ENCODE measurements at places on chromosomes 1 and 21.

GRCh38 chr1:1901641-1902294, 10.9 kb upstream of the GNB1 start:
- DNase-seq, result no peak

- no peak for DNase-seq
Measured at GRCh38 chr1:56512724-56513494, 66.5 kb downstream of the PLPP3 start.

GRCh38 chr21:34337741-34338140, 26.1 kb upstream of the KCNE2 start:
- DNase-seq, result no peak

- DNase-seq, result no peak
Measured at GRCh38 chr1:114585231-114585630, 3.8 kb upstream of the BCAS2 start.

- no peak for DNase-seq
Measured at GRCh38 chr1:110308247-110308646, 30.9 kb upstream of the RBM15 start.

DNA sequence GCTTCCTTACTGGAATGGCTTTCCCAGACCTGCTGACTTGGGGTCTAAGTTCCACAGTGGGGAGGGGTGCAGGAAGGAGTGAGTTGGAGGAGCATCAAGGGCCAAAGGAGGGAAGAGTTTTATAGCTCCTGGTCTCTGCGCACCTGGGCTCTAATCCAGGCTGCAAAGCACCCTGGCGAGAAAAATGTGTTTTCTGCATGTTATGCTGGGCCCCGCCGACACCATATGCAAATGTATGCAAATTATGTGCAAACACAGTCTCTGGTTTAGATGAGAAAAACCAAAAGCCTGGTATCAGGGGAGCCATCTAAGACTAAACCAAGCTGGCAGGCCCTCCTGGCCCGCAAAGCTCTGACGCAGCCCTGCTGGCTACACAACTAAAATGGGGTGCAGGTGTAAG, 95.0 kb downstream of the VWA5B1 start:
- DNase-seq, result no peak

DNA sequence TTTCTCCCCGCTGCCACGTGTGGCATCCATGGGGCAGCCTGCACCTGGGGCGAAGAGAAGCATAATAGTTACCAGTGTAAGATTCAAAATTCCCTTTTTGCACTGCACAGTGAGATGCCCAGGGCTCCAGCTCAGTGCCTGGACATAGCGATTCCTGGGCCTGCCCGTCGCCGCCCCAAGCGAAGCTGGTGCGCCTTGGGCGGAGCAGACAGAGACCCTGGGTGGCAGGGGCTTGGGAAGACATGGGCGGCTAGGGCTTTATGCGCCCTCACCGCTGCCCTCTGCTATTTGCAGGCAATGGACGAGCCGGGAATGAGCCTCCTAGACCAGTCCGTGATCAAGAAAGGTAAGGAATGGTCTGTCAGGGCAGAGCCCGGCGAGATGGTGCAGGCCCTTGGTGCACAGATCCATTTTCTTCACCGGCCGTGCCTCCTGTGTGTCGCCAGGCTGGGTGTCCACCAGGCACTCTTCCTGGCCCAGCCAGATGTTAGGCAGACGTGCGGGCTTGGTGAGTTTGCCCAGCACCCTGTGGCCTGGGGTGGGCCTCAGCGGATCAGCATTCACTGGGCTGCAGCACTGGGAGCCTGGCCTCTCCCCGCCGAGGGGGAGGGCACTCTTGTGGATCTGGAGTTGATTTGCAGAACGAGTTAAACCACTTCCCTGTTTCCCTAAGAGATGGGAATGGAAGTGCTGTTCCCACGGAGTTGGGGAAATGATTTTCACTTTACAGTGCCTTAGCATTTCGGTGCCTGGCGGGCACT, 1.7 kb downstream of the TFAP2E start:
- DNase-seq, result no peak

DNA sequence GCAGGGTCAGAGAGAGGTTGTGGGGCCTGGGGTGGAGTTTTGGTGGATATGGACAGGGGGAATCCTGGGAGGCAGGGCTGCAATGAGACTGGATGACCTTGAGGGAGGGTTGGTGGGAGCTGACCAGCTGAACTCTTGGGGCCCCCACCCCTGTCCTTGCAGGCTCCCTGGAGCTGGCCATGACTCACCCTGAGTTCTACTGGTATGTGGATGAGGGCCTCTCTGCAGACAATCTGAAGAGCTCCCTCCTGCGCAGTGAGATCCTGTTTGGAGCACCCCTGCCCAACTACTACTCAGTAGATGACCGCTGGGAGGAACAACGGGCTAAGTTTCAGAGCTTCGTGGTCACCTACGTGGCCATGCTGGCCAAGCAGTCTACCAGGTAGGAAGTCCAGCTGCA, 23.6 kb downstream of the DISP3 start:
- no peak for DNase-seq

GRCh38 chr1:57188168-57188567, 222.4 kb upstream of the C8B start:
- no peak for DNase-seq

DNA sequence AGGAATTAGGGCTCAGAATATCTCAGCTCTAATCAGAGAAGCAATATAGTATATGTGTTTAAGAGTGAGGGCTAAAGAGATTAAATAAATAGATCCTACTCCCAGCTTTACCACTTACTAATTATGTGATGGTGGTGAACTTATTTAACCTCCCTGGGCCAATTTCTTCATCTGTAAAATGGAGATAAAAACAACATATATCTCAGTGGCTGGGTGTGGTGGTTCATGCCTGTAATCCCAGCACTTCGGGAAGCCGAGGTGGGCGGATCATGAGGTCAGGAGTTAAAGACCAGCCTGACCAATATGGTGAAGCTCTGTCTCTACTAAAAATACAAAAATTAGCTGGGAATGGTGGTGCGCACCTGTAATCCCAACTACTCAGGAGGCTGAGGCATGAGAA, 135.2 kb downstream of the SLC44A5 start:
- DNase-seq, result no peak

DNA sequence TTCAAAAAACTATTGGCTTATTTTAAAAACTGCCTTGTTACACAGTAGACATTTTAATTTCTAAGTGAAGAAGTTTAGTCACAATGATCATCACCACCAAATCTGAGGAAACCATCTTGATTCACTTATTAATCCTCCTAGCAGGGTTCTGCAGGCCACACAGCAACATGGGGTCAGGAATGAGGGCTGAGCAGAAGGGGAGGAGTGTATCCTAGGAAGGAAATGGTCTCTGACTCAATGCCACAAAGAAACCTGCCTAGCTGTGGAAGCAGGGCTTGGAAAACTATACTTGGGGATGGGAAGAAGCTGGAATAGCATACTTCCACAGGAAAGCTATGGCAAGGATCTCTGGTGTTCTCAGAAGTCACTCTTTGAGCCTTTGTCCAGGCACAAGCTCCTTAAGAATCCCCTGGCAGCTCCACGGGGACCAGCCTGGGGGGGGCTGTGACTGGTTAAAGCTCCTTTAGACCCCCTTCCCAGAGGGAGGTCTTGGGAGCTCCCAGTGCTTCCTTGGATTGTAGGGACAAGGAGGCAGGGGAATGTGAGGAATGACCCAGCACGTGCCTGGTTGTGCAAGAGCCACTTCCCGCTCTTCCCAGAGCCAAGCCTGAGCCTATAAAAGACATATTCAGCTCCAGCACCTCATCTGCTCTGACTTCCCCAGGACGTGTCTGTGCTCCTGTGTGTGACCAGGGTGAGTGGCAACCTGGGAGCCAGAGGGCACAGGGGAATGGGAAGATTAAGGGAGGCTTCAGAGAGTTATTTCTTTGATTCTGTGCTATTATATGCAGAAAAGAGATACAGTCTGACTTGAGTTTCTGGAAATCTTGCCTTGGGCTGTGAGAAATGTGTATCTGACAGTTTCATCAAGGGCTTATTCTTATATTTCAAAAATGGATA, at the start of gene LCE2A:
Gene LCE2A (plus strand): TSS at position 645 of the 900 bp plus-strand sequence. CDS start 557 bp downstream, outside the sequence.
- DNase-seq, result no peak

GRCh38 chr1:23449306-23449705, 24.8 kb upstream of the TCEA3 start:
- no peak for DNase-seq

DNA sequence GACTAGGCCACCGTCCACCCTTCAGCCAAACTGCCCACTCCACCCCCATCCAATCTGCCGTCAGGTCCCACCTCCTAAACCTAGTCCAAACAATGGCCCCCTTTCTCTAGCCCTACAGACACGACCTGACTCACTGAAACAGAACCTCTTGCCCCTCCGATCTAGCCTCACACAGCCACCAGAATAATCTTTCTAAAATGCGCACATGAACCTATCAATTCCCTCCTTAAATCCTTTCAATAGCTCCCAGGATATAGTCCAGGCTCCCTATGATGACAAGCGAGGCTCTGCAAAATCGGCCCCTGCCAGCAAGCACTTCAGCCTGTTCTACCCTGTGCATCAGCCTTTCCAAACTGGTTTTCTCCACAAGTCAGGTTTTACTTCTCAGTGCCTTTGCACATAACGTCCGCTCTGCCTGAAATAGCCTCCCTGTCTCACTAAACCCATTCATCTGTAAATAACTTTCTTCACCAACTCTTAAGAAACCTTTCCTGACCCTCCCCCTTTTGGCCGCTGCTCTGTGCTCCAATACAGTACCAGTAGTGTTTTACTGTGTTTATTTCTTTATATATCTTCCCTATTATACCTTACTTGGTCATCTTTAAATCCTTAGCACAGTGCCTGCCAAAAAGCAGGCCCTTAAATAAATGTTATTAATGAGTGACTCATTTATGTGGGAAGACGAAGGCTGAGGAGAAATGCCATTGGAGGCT, 9.0 kb upstream of the CDC20 start:
- DNase-seq, result peak; percentile 40

DNA sequence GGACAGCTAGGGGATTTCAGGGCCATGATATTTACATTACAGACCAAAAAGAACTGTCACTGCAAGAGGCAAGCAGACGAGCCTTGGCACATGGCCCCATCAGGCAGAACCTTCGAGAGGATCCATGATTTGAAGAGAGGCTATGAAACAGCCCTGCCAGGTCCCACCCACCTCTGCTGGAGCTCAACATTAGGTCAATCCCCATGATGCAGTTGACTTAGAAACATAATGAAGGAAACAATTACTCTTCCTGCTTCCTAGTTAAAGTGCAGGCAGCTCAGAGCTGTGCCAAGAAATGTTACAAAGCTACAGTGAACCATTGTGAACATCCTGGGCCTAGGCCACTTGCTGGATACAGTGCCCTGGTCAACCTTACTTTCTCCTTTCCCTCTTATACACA, 41.7 kb upstream of the PTCH2 start:
- DNase-seq, result no peak

DNA sequence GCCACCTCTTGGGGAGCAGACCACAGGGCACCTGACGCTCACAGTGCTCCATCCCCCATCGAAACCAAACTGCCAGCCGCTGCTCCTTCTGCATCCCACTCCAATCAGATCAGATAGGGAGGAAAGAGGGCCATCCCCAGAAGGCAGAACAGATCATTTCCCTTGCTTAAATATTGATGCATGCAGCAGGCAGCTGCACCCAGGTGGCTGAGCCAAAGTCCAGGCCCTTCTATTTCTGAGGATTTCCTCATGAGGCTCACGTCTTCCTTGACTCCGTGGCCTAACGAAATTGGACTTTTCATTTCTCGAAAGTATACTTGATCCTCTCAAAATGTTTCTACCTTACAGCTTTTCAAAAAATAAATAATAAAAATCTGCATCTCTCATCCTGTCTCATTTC, 239.2 kb downstream of the ATG4C start:
- DNase-seq, result no peak

GRCh38 chr1:223153177-223154119, 10.4 kb upstream of the TLR5 start:
- DNase-seq, result no peak

DNA sequence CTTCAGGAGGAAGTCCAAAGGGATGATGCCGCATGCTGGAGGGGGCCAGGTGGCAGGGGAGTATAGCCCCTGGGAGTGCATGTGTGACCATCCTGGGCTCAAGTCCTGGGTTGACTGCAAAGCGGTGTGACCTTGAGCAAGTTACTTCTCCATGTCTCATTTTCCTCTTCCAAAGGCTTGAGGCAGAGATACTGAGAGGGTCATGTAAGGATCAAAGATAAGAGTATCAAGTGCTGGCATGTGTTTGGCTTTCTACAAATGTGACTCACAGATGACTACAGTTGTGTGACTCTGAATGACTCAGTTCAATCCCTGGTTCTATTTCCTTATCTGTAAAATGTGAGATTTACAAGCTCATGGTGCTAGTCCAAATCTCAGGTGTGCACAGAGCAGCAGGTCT, 26.1 kb downstream of the PROK1 start:
- no peak for DNase-seq

DNA sequence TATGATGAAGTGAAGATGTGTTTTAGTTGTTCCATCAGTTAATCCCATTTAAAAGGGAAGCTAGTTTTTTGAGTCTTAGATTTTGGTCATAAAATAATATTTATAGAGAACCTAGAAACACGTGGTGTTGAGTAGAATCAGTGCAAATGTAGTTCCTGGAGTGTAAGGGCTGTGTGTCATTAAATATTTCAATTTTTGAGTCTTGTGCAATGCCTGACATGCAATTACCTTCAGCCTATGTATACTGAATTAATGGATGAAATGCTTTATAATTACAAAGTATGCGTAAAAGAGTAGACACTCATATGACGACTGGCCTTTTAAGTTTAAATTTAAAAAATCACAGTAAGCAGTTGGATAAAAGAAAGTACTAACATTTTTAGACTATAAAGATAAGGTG, 75.0 kb downstream of the NEK7 start:
- no peak for DNase-seq

DNA sequence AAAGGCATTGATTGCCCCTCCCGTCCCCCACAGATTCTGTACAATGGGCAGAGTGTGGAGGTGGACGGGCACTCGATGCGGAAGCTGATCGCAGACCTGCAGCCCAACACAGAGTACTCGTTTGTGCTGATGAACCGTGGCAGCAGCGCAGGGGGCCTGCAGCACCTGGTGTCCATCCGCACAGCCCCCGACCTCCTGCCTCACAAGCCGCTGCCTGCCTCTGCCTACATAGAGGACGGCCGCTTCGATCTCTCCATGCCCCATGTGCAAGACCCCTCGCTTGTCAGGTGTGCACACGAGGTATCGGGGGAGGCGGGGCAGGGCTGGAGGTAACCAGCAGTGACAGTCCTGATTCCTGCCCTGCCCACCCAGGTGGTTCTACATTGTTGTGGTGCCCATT, 44.8 kb upstream of the KDM4A start:
- DNase-seq, result no peak

DNA sequence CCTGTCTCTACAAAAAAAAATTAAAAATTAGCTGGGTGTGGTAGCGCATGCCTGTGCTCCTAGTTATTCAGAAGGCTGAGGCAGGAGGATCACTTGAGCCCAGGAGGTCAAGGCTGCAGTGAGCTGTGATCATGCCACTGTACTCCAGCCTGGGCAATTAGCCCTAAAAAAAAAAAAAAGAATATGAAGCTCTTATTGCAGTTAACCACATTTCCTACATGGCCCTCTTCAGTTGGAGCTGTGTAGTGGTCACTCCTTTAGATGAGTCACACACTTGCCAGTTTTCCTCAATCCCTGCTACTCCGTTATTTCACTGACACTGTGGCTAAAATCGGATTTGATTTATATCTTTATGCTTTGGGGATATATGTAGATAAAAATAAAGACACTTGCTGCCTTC, 11.8 kb downstream of the NFYC start:
- no peak for DNase-seq

Measured in cerebellar cortex (tissue), 1 donor.